ENCODE measurements at places on chromosomes 2 and 18. TPM values are rescaled to one million over a fixed set of nuclear protein-coding genes. Genes with fewer than 3 reads are reported as not detected.

GRCh38 chr2:205892251-205892655 is 193.7 kb downstream of the INO80D start:
- no peak for DNase-seq

DNA sequence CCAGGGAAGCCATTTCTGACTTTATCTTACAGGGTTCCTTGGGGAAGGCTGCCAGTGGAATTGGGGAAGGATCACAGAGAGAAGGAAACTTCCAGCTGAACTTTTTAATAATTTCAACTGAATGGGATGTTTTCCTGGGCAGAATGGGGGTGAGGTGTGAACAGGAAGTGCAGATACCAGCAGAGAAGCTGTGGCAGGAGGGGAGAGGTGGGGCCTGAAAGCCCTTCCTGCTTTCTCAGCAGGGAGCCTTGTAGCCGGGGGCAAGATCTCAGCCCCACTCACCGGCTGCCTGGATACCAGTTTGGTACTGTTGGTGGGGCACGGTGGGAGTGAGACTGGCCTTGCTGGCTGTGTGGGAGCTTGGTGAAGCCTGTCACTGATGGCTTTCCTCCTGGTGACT is 170.5 kb downstream of the ZBTB7C start:
- DNase-seq = no peak

DNA sequence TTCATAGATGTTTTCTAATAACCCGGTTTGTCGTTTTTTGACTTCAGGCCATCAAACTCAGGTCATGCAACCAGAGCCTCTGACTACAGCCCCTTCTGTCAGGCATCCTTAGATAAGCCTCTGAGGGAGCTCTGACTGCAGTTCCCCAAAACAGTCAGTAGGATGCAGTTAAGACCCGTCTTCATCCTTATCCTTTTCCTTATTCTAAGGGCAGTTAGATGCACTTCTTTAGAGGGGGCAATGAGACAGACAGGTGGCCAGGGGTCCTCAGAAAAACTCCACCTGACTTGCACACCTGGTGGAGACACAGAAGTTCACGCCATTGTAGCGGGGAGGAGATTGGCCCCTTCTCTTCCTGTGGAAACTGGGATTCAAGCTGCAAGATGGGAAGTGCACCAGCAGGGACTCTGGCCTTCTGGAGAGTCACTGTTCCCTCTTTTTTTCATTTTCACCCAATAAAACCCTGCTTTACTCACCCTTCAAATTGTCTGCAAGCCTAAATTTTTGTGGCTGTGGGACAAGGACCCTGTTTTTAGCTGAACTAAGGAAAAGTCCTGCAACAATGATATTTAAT is 104.8 kb upstream of the TFPI start:
- DNase-seq = no peak

GRCh38 chr2:212725180-212725579 is 186.6 kb upstream of the ERBB4 start:
- no peak for DNase-seq

The ALLC gene
- total RNA-seq = 1.1 TPM

GRCh38 chr2:239765076-239765845 is 259.9 kb downstream of the NDUFA10 start:
- no peak for DNase-seq
